ENCODE measurements at places on chromosomes 5 and 9.

DNA sequence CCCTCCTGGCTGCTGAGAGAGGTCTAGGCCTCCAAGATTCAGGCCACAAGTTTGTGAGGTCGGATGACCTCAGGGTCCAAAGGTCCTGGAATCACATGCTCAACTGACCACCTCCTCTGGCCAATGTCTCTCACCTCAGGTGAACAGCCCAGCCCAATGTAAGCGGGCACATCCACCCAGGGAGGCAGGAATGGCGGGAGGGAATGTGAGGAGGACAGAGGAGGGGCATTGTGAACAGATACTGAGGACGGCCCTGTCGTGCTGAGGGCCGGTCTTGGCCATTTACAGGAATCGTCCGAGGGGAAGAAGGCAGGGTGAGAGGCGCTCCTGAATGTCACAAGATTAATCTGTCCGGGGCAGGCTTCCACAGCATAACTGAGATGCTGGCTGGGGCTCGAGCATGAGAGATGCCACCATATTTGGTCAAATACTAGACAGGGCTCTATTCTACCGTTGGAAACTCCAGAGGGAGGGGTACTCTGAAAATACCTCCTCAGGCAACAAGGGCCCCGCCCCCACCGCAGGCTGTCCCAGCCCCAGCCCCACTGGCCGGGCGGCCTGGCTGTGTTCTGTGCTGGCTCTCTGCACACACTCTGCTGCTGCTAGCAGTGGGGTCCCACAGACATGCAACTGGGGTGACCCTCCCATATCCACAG is 1.5 kb upstream of the IL17B start:
- no peak for DNase-seq

DNA sequence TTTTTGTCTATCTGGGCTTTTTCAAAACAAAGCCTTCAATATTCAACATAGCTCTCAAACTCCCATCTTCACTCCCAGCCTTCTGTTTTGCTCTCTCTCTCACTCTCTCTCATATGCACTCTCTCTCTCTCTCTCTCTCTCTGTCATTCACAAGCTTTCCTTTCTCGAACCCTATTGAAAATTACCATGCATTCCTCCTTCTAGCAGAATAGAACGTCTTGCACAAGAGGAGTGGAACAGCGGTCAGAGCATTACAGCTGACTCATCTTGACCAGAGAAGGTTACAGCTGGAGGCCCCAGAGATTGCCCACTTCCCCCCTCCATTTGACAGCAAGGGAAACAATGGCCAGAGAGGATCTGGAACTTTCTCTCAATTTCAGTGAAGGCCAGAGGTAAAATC is 51.0 kb upstream of the LIFR start:
- no peak for DNase-seq

DNA sequence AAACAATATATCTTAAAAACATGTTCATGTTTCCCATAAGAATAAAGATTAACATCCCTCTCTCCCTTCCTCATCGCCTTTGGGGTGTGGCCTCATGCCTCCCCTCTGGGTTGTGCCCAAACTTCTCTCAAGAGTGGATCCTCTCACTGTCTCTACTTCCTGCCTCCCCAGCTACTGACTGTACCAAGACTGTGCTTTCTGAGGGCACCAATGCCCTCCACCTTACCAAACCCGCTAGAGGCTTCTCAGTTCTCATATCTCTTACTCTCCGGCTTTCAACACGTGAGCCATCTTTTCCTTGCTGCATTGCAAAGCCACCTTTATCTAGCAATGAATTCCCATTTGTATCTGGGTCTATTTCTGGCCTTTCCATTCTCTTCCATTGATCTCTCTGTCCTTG is 34.4 kb upstream of the KCNIP1 start:
- no peak for DNase-seq

- no peak for DNase-seq
These were observed 54.0 kb upstream of the NTRK2 start for GRCh38 chr9:84615544-84615943.

DNA sequence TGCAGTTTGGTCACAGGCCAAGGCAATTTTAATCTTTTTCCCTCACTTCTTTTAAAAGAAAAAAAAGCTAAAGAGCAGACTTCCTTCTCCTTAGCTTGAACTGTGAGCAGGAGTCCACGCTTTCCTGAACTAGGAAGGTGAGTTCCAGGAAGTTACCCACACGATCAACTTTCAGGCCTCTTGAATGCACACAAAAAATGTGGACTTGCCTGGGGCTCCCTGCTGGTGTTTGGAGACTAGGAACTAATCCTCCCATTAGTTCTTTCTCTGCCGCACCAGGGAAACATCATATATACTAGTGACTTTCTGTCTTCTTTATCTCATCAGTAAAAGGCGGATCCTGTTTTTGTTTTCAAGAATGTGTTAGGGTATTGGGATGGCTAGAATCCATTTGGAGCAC is 240.0 kb downstream of the GOLPH3 start:
- no peak for DNase-seq

- DNase-seq = no peak
These were observed 76.2 kb upstream of the ANKRD55 start for GRCh38 chr5:56309262-56309826.

DNA sequence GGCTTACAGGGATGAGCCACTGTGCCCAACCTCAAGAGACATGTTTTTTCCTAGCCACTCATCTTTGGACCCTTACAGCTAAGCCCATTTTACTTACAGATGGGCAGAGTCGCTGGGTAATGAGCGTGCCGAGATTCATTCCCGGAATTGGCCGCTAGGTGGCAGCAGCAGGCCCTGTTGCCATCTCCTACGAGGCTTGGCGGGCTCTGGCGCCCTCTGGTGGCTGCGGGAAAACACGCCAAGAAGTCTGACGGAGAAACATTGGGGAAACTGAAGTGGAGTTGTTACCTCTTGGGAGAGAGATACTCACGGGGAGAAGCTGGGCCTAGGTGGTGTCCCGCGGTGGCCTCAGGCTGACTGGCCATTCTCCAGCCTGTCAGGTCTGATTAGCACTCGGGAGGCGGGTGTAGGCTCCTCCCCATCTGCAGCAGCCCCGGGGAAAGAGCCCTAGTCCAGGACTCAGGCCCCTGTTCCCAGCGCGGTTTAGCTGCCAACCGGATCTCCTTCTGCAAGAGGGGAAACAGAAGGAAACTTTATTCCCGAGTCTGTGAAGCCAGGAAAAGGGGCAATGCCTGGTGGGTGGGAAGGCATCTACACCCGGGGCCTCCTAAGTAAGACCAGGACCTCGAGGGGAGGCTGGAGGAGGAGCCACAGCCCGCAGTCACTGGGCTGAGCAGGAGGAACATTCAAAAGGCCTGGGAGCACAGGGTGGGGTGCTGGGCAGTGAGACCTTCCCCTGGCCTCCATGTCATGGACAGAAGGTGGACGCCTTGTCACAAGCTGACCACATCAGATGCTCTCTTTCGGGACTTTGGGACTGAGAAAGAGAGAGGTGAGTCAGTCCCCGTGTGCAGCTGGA is 9.7 kb downstream of the PTGES2 start:
- peak; percentile 93 for DNase-seq

DNA sequence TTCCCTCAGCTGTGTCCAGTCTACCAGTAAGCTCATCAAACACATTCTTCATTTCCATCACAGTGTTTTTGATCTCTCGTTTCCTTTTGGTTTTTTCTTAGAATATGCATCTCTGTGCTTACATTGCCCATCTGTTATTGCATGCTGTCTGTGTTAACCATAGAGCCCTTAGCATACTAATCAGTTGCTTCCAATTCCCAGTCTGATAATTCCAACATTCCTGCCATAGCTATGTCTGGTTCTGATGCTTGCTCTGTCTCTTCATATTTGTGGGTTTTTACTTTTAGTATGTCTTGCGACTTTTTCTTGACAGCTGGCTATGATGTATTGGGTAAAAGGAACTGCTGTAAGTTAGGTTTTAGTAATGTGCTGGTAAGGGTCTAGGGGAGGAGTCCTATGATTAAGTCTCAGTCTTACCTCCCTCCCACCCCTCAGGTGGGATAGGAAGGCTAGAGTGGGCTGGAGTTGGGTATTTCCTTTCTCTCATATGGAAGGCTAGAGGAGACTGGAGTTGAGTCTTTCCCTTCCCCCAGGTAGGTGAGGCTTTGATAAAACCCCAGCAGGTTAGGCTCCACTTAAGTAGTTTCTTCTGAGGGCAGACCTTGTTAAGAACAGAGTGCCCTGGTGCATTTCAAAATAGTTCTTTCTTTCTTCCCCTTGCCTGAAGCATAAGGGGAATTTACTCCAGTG is 99.1 kb upstream of the RASGRF2 start:
- no peak for DNase-seq

GRCh38 chr9:133488686-133489252 is 9.9 kb upstream of the SLC2A6 start:
- DNase-seq = no peak

DNA sequence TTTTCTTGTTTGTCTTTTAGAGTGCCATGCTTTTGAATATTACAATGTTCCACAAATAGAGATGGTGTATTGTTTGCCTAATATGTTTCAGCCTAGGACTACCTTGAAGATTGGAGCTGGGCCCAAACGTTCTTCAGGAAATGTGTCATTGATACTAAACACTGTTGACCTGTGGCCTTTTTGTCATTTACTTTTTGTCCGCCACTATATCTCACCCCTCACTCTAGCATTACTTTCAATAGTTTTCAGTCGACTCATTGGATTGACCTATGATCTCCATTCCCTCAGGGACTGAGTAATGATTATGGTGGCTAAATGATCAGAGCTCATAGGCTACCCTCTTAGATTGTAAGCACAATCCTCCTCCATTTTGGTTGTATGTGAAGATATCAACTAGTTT is 115.8 kb downstream of the NUDT12 start:
- no peak for DNase-seq

DNA sequence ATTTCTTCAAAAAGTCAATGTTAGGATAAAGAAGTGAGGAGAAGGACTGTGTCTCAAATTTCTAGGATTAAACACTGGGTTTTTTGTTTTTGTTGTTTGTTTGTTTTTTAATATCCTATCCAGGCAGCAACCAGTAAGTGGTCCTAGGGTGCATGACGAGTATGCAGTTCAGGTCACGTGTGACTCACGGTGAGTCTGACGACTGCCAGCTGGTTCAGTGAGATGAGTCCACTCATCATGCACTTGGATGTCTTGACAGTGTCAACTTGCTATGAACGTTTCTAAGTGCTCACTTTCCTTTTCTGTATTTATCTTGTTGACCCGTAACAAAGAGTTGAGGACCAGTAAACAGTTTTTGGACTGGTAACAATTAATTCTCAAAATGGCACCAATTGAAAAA is 32.7 kb downstream of the ATG10 start:
- DNase-seq = no peak

GRCh38 chr5:126645132-126645531 is 44.4 kb downstream of the PHAX start:
- DNase-seq = no peak

GRCh38 chr5:177130211-177131018 is 3.2 kb upstream of the NSD1 start:
- DNase-seq = no peak

DNA sequence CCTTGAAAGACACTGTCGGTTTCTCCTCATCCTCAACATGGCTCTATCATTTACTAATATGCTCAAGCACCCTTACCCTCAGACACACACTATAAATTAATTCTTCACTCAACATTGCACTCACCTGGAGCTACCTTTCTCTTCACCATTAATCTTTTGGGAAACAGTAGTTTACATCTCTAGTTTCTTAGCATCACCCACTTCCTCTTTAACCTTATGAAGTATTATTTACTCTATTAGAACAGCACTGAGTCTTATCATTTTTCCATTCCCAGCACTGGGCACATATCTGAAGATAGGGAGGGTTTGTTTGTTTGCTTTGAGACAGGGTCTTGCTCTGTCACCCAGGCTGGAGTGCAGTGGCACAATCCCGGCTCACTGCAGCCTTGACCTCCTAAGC is 213.5 kb downstream of the SMARCA2 start:
- no peak for DNase-seq

DNA sequence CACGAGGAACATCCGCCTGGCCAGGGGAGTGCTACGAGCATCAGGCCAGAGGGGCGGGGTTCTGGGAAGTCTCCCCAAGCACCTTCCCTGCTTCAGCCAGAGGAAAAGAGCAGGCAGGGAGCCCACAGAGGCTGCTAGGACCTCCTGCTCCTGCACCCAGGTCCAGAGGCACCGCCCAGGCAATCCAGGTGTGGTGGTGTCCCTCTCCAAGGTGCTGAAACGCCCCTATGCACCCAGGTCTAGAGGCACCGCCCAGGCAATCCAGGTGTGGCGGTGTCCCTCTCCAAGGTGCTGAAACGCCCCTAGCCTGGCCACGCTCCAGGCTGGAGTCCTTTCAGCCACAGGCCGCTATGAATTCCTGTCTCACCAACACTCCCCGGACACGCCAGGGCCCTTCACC is 10.7 kb upstream of the UBAC1 start:
- DNase-seq = peak; percentile 43

DNA sequence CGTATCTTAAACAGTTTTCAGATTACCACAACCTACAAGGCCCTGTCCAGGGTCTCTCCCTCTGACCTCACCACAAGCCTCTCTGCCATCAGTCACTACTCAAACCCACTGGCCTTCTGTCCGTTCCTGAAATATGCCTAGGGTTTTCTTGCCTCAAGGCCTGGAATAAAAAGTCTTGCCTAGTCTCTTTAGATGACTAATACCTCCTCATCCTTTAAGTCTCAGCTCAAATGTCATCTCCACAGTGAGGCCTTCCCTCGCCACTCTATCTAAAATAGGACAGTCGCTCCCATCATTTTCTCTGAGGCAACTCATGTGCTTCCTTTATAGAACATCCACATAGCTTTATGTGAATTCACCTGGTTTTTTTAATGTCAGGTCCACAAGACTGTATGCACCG is 5.2 kb downstream of the DENND1A start:
- DNase-seq = no peak
